ENCODE measurements at places on chromosomes 16 and 17. TPM values are rescaled to one million over a fixed set of nuclear protein-coding genes. Genes with fewer than 3 reads are reported as not detected.

KRT36 gene
- not detected for total RNA-seq

BLMH gene
- 16.6 TPM for total RNA-seq

CHST5 gene
- not detected for total RNA-seq

CUEDC1 gene
- total RNA-seq, result 72.2 TPM

CMTM2 gene
- total RNA-seq, result not detected

CHST4 gene
- total RNA-seq, result not detected

TP53TG3D gene
- not detected for total RNA-seq

TTC19 gene
- total RNA-seq, result 40.9 TPM

KIFC3 gene
- 38.4 TPM for total RNA-seq

CBLN1 gene
- total RNA-seq, result 0.32 TPM

ZSCAN32 gene
- total RNA-seq, result 12.9 TPM

All from esophagus muscularis mucosa (tissue), 4 donors.